ENCODE measurements at places on chromosomes 6 and 20.

DNA sequence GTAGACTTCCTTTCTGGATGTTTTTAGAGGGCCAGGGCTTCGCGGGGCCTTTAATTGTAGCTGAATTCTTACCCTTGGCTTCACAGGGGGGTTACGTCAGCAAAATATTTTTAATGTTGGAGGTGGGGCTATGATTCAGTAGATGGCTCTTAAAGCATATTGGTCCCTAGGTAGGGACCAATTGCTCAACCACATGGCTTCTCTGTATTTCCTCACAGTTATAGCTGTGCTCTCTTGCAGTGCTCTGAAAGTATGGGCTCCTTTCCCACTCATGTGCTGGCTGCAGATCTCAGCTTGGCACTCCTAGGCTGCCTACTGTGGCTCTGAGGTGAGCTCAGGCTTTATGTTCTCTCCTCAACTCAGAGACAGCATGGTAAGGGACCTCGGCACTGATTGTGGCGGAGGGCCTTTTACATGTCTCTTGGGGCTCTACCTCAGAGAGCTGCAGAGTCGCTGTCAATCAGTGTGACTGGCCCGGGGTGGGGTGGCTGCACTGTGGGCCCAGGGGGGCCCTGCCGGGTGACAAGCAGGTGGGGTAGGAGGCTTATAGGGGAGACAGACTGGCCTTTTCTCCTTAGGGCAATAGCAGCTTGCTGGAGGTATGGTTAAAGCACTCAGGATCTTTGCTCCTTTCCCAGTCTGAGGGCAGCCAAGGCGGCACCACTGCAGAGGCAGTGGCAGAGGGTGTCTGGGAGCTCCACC, 318.0 kb downstream of the DOK5 start:
- H3K27me3 ChIP-seq, result no peaks in the 10 kb centered on the region
- H3K36me3 ChIP-seq, result no peaks in the 10 kb centered on the region
- H3K27ac ChIP-seq, result no peak overlapping the region
- no peak for DNase-seq
- H3K4me1 ChIP-seq, result no peaks in the 10 kb centered on the region
- H3K4me3 ChIP-seq, result no peak overlapping the region

- DNase-seq, result no peak
- H3K27ac ChIP-seq, result no peak overlapping the region
- no peak overlapping the region for H3K4me3 ChIP-seq
These were observed 47.4 kb upstream of the FBXL4 start for GRCh38 chr6:98995116-98995515.

DNA sequence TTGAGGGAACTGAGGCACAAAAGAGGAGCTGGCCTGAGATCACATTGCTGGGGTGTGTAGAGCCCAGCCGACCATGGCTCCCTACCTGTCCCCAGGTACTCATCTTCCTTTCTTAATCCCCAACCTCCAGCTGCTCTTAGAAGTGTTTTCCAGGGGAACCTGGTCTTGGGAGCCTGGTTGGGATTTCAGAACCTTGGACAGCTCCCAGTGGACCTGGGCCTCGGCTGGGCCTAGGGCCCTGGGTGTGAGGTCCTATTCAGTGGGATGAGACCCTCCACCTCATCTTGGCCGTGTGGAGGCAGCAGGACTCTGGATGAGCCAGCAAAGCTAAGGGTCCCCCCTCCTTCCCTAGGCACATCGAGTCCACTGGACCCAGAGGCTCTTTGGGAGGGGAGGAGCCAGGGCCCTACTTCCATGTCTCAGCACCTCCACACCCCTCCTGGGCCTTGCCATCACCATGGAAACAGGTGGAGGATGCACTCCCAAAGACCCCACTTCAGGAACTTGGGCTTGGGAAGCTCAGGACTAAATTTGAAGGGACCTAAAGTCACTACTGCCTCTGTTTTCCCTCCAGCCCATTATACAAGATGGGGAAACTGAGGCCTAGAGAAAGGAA, 38.5 kb downstream of the DLGAP4 start:
- H3K4me1 ChIP-seq, result no peaks in the 10 kb centered on the region
- H3K27ac ChIP-seq, result no peak overlapping the region
- H3K4me3 ChIP-seq, result no peak overlapping the region
- no peaks in the 10 kb centered on the region for H3K27me3 ChIP-seq
- no peaks in the 10 kb centered on the region for H3K36me3 ChIP-seq
- peak; percentile 21 for DNase-seq

- no peak for DNase-seq
- H3K4me3 ChIP-seq, result no peak overlapping the region
- no peaks in the 10 kb centered on the region for H3K4me1 ChIP-seq
- H3K27me3 ChIP-seq, result no peaks in the 10 kb centered on the region
- H3K36me3 ChIP-seq, result no peaks in the 10 kb centered on the region
These were observed 15.7 kb downstream of the GSTA1 start for GRCh38 chr6:52787917-52788316.

GRCh38 chr6:72559555-72559954, 62.3 kb upstream of the KCNQ5 start:
- H3K27me3 ChIP-seq, result no peaks in the 10 kb centered on the region
- no peak overlapping the region for H3K4me3 ChIP-seq
- H3K27ac ChIP-seq, result no peak overlapping the region
- no peaks in the 10 kb centered on the region for H3K4me1 ChIP-seq

GRCh38 chr6:140537834-140538705, 1163.6 kb upstream of the CITED2 start:
- no peaks in the 10 kb centered on the region for H3K27me3 ChIP-seq
- peak; percentile 10 for DNase-seq
- no peaks in the 10 kb centered on the region for H3K4me1 ChIP-seq
- H3K4me3 ChIP-seq, result no peak overlapping the region

- no peaks in the 10 kb centered on the region for H3K36me3 ChIP-seq
- no peaks in the 10 kb centered on the region for H3K27me3 ChIP-seq
- H3K4me1 ChIP-seq, result no peaks in the 10 kb centered on the region
These were observed 133.0 kb upstream of the FLRT3 start for GRCh38 chr20:14470231-14470899.

DNA sequence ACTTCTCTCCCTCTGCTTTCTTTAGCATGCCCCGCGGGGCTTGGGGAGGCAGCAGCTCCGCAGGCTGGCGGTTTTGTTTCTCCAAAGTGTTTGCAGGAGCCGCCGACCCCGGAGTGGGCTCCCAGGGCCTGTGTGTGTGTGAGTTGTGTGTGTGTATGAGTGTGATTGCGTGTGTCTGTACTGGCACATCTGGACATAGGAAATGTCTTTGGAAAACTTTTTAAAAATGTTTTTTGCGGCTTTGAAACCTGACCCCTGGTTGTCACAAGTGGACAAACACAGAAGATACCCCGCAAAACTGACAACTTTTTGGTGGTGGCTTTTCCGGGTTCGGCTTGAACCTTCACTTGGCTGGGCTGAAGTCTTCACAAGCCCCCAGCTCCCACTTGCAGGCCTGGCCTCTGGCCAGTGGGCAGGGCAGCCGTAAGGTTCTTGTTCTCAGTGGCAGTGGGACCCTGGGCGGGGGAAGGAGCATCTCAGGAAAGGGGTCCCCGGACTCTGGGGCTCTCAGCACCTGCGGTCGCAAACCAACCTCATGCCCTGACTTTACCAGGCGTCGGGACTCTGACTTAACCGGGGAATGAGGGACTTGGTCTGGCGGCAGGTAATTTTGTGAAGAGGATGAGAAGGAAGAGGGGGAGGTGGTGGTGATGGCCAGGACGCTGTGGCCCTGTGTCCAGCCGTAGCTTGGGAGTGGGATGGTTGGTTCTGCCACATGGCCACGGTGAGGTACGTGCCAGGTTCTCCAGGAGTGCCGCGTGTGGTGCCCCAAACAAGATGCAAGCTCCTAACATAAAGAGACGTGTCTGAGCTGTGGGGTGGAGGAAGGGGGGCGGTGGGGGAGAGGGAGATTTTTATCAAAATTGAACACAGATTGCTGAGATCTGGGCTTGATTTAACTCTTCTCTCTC, 619 bp downstream of the DAAM2 start:
- H3K27ac ChIP-seq, result peak overlapping the region; percentile 96
- DNase-seq, result no peak
- H3K36me3 ChIP-seq, result no peaks in the 10 kb centered on the region
- no peaks in the 10 kb centered on the region for H3K27me3 ChIP-seq
- H3K4me1 ChIP-seq, result peaks cover 59% of the 10 kb centered on the region
- peak overlapping the region; percentile 60 for H3K4me3 ChIP-seq

DNA sequence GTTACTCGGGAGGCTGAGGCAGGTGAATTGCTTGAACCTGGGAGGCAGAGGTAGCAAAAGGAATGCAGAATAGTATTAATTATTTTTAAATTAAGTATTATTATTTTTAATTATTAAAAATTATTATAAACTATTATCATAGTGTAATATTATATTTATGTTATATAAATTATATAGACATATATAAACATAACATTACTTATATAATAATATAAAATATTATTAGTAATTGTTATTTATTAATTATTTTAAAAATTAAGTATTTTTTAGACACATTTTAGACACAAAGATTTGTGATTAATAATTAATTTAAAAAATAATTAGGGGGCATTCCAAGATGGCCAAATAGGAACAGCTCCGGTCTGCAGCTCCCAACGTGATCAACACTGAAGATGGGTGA, 31.7 kb upstream of the TGM3 start:
- no peak for DNase-seq
- H3K4me3 ChIP-seq, result no peak overlapping the region
- H3K27me3 ChIP-seq, result no peaks in the 10 kb centered on the region

DNA sequence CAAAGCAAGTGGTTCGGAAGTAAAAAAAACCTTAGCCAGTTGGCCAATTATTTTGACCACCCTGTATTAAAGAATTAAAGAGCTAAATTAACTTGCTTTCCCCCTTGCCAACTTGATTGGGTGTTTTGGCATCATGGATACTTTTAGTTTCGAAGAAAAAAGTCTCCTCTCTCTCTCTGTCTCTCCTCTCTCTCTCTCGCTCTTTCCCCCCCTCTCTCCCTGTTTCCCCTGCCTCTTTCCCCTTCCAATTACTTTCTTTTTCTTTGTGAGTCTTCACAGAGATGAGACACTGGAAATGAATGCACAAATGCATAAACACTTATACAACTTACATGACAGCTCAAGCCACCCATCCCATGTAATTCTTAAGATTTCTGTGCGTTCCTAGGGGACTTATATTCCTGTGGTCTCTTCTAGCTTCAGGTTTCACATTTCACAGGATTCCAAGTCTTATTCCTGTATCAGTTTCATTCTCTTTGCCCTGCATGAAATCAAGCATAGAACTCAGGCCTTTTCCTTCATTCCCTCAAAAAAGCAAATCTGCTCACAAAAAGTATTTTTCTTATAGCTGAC, 32.9 kb upstream of the EYA4 start:
- no peak for DNase-seq
- H3K36me3 ChIP-seq, result no peaks in the 10 kb centered on the region
- H3K4me3 ChIP-seq, result no peak overlapping the region
- H3K27me3 ChIP-seq, result no peaks in the 10 kb centered on the region
- no peak overlapping the region for H3K27ac ChIP-seq

- no peak overlapping the region for H3K4me3 ChIP-seq
- DNase-seq, result no peak
- H3K36me3 ChIP-seq, result no peaks in the 10 kb centered on the region
- no peaks in the 10 kb centered on the region for H3K4me1 ChIP-seq
- no peaks in the 10 kb centered on the region for H3K27me3 ChIP-seq
- no peak overlapping the region for H3K27ac ChIP-seq
These were observed 44.8 kb upstream of the BCLAF1 start for GRCh38 chr6:136334465-136334846.

- H3K27ac ChIP-seq, result no peak overlapping the region
- no peak overlapping the region for H3K4me3 ChIP-seq
- H3K4me1 ChIP-seq, result no peaks in the 10 kb centered on the region
- H3K36me3 ChIP-seq, result no peaks in the 10 kb centered on the region
These were observed 13.4 kb upstream of the GMNN start for GRCh38 chr6:24761193-24761835.

DNA sequence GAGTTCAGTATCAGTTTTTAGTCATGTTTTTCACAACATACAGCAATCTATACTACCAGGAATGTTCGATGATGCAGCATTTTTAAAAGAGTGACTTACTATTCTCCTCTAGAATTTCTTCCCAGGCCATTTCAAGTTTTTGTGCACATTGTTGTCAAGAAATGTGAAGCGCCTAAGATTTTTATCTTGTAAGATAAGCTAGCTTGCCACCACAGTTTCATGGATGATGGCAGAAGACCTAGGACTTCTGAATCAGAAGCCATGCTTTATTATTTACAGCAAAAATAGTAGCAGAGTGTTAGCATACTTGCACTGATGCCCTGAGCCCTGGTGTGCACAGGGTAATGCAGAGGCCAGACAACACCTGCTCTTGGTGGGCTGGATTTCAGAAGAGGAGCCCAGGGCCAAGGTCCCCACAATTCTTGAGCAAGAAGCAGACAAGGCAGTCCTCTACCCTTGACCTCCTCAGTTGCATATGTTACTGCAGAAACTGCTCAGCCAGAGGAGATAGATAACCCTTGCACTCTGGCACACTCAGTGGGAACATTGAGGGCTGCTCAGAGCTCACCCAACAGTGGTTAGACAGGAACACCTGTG, 99.2 kb downstream of the QKI start:
- H3K4me3 ChIP-seq, result no peak overlapping the region
- no peak overlapping the region for H3K27ac ChIP-seq
- H3K27me3 ChIP-seq, result no peaks in the 10 kb centered on the region
- no peak for DNase-seq

DNA sequence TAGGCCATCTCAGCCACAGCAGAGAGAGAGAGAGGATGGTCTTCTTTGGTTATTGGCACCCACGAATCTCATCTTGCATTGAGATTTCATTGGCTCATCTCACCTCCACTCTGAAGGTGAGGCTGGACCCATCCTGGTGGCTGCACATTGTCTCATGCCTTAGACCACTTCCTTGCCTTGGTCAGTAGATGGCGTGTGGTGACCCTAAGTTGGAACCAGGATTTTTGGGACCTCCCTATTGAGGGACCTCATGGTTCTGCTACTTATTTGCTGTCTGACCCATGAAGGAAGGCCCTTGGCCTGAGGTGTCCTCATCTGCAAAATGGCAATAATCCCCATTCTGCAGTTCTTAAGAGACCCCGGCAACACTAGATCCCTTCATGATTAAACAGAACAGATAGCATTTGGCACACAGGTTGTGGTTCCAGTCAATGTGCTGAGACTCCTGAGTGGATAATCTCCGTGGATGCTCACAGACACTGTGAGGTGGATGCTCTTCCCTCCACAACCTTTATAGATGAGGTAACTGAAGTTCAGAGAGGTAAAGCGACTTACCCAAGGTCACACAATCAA, 21.5 kb upstream of the AAR2 start:
- no peak overlapping the region for H3K4me3 ChIP-seq
- H3K27ac ChIP-seq, result no peak overlapping the region
- H3K27me3 ChIP-seq, result no peaks in the 10 kb centered on the region
- H3K4me1 ChIP-seq, result no peaks in the 10 kb centered on the region
- DNase-seq, result no peak
